Pancreas (tissue), 10 donors: ENCODE measurements at places on chromosomes 5 and 9. TPM values are rescaled to one million over a fixed set of nuclear protein-coding genes. Genes with fewer than 3 reads are reported as not detected.

The ERCC8 gene
- 3.2 TPM for polyA plus RNA-seq

The SLC6A19 gene
- polyA plus RNA-seq: 3.9 TPM

The ADAMTSL2 gene
- 12.9 TPM for polyA plus RNA-seq

- no peak for DNase-seq
These were observed 1.3 kb upstream of the POU4F3 start for GRCh38 chr5:146337264-146337904.

DNA sequence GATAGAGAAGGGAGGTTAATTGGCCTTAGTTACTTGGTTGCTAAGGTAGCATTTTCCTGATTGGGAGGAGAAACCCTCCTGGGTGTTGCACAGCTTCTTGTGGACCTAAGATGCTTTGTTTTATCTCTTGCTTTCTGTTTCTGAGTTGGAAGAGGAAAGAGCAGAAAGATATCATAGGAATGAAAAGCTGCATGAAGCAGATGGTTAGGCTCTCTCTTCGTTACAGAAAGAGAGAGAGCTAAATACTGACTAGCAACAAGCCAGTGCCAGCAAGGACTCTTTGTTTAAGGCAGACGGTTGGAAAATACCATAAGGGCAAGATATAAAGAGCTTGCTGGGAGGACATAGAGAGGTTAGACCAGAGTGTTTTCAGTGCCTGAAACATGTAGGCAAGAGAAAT, 103.1 kb downstream of the ATG10 start:
- no peak for DNase-seq

DNA sequence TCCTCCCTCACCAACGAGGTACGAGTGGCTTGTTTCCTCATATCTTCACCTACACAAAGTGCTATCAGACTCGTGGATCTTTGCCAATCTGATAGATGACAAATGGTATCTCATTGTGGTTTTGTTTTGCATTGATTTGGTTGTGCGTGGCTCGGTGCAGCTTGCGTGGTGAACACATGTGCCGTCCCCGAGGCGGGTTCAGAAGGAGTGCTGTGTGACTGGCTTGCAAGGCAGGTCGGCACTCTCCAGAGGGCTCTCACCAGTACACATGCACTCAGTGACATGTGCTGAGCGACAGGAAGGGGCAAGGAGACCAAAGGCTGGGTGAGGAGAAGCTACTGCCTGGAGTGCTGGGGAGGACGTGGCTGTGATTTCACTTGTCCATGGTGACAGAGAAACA, 95.3 kb upstream of the PITX1 start:
- no peak for DNase-seq

- no peak for DNase-seq
These were observed 24.3 kb downstream of the LHX3 start for GRCh38 chr9:136180586-136180985.

DNA sequence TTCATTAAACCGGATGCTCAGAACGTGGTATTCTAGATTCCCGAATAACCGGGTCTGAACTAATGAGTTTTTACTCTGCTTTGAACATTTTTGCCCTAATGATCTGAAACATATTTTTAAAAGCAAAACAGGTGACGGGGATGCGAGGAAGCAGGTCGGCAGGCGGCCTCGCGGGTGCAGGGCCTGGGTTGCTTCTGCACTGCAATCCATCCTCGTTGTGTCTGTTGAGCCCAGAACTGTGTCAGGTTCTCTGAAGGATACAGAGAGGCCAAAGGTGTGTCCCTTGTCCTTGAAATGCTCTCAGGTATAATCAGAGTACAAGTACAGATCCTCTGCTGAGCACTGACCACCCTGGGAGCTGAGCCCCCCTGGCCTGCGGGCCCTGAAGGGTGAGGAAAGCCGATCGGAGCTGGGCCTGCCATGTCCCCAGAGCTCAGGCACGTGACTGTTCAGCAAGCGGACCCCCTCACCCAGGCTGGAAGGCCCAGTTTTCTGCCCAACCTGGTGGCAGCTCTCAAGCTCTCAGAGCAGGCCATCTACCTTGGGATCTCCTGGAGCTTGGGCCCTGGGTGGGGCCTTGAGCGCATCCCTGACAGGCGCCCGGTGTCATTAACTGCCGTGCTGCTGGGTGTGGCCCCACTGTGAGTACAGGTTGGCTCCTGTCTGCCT, 151.8 kb downstream of the OLFM1 start:
- no peak for DNase-seq

DNA sequence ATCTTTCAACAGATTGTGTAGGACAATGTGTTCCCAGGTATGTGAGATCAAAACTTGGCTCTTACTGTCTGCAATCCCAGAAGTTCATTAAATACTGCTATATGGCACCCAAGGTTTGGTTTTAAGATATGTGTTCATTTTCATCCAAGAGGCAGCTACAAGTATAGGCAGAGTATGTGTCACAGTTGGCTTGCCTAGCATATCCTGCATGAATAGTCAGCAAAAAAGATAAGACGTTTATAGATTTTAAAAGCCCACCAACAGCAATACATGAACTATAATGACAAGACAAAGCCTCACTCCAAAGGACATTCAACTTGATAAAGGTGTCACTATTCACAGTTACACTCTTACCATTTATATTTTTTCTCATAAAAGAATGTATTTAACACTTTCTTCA, 99.1 kb downstream of the BNC2 start:
- no peak for DNase-seq

GRCh38 chr5:151233616-151234085, 9.8 kb upstream of the CCDC69 start:
- DNase-seq: no peak

DNA sequence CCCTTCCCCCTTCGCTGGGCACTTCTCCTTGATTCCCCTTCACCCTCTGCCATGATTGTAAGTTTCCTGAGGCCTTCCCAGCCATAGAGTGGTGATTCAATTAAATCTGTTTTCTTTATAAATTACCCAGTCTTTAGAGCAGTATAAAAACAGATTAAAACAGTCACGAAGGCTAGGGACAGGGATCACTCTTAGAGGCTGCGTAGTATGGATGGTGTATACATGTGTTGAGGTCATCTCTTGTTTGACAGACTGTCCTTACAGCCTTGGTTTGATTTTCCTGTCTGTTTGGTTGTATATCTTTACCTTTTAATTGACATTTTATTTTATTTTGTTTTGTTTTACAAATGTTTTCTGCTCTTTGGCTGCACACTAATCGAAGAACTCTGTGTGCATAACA, 1155.7 kb upstream of the CDH18 start:
- no peak for DNase-seq

DNA sequence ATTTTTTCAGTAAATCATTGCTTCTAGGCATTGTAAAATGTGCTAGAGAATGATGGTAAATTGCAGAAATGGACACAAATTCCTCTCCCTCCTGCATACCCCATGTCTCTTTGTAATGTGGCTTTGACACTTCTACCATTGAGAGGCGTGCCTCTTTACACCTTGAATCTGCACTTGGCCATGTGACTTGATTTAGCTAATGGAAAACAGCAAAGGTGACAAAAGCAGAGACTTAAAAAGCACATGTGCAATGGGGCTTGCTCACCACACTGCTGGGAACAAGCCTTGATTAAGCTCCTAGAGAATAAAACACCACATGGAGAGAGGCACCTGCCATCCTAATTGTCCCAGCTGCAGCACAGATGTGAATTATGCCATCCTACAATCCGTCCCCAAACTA, 69.9 kb upstream of the NAA35 start:
- no peak for DNase-seq

- DNase-seq: no peak
These were observed 31.2 kb upstream of the SLC25A51 start for GRCh38 chr9:37935096-37935495.

DNA sequence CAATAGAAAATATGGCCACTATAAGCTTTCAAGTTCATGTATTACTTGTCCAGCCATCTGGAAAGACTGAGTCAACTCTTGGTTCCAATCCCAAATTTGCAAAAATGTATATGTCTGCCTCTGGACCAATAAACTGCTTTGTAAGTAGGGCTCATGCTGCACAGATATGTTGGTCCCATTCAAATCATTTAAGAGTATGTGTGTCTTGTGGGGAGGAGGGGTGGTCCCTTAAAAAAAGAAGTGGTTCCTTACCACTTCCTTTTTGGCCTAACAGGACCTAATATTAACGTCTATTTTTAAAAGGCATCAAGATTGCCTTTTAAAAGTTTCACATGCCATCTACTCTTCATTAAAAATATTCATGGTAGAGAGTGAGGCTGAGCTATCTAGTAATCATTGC, 214.9 kb downstream of the KCTD16 start:
- DNase-seq: no peak

DNA sequence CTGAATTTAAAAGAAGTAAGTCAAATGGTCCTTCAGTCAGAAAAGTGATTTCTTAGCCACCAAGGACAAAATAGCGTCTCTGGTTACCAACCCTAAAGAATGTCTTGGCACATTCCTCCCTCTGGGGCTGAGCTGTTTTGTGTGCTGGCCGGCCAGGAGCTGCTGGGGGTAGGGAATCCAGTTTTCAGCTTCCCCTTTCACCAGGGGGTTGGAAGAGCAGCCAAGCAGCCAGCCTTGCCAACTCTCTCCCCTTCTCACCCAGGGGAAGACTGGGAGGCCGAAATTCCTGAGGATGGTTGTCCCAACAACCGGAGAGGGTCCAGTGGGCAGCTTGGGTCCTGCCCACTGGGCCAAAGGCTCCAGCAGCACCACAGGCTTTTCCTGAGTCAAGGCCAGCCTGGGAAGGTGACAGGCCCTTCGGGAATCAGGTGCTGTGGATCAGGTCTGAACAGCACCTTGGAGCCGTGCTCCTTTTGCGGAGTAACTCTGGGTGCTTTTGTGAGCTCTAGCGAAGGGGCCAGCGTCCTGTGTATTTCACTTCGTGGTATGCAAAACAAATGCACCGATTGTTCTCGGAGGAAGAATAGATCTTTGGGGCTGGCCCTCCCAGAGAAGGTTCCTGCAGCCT, 4.2 kb downstream of the WWC1 start:
- no peak for DNase-seq
